ENCODE measurements at places on chromosomes 12 and 14.

DNA sequence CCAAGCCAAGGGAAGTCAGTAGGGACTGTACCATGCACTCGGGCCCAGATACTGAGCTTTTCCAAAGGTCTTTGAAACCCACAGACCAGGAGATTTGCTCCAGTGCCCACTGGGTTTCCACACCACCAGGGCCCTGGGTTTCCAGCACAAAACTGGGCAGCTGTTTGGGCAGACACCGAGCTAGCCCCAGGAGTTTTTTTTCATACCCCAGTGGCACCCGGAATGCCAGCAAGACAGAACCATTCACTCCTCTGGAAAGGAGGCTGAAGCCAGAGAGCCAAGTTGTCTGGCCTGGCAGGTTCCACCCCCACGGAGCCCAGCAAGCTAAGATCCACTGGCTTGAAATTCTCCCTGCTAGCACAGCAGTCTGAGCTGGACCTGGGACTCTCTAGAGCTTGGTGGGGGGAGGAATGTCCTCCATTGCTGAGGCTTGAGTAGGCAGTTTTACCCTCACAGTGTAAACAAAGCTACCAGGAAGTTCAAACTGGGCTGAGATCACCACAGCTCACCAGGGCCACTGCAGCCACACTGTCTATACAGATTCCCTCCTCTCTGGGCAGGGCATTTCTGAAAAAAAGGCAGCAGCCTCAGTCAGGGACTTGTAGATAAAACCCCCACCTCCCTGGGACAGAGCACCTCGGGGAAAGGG, 793.7 kb downstream of the RPS29 start:
- no peak for DNase-seq

GRCh38 chr12:58961906-58962305, 41.6 kb upstream of the LRIG3 start:
- DNase-seq = no peak

GRCh38 chr12:52147964-52148463, 43.8 kb downstream of the KRT80 start:
- no peak for DNase-seq

DNA sequence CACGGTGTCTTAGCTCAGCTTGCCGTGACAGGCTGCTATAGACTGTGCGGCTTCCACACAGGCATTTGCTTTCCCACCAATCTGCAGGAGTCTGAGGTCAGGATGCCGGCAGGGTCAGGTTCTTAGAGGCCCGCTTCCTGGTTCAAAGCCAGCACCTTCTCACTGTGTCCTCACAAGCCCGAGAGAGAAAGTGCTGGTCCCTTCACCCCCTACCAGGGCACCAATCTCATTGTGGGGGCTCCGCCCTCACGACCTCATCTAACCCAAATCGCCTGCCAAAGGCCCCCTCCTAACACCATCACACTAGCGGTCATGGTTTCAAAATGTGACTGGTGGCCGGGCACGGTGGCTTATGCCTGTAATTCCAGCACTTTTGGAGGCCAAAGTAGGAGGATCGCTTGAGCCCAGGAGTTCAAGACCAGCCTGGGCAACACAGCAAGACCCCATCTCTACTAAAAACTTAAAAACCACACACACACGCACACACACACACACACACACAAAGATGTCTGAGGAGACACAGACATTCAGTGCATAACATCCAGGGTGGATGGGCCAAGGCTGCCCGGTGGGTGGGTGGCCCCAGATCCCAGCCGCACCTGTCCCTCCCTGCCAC, 26.8 kb downstream of the MMP17 start:
- DNase-seq = no peak

GRCh38 chr14:33408291-33408690, 469.6 kb downstream of the NPAS3 start:
- no peak for DNase-seq

- DNase-seq = no peak
Observed at GRCh38 chr14:61187196-61187905, 93.8 kb downstream of the TMEM30B start.

DNA sequence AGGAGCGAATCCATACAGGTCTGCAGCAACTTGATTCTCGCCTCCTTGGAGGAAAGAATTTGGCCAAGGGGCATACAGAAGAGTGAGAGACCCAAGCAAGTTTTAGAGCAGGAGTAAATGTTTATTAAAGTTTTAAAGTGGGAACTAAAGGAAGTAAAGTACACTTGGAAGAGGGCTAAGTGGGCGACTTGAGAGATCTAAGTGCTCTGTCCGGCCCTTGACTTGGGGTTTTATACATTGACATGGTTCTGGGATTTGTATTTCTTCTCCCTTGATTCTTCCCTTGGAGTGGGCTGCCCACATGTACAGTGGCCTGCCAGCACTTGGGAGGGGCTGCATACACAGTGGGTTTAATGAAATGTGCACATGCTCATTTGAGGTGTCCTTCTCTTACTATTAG, 421.2 kb downstream of the TMEM121 start:
- no peak for DNase-seq

DNA sequence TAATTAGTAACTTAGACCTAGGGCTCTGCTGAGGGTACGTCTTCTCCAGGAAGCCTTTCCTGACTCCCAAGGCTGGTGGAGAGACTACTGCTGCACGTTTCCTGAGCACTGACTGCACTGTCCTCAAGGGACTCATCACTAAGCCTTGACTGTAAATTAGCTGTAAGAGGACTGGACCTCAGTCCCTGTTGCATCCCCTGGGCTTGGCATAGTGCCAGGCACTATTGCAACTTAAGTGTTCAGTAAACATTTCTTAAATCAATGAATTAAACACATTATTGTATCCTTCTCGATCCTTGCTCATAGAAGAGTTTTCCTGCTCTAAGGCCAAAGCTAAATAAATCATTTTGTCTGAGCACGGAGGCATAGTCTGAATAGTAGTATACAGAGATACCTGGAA, 31.9 kb upstream of the IFNG-AS1 start:
- DNase-seq = no peak

GRCh38 chr12:56836317-56836716, 73.2 kb downstream of the HSD17B6 start:
- no peak for DNase-seq

DNA sequence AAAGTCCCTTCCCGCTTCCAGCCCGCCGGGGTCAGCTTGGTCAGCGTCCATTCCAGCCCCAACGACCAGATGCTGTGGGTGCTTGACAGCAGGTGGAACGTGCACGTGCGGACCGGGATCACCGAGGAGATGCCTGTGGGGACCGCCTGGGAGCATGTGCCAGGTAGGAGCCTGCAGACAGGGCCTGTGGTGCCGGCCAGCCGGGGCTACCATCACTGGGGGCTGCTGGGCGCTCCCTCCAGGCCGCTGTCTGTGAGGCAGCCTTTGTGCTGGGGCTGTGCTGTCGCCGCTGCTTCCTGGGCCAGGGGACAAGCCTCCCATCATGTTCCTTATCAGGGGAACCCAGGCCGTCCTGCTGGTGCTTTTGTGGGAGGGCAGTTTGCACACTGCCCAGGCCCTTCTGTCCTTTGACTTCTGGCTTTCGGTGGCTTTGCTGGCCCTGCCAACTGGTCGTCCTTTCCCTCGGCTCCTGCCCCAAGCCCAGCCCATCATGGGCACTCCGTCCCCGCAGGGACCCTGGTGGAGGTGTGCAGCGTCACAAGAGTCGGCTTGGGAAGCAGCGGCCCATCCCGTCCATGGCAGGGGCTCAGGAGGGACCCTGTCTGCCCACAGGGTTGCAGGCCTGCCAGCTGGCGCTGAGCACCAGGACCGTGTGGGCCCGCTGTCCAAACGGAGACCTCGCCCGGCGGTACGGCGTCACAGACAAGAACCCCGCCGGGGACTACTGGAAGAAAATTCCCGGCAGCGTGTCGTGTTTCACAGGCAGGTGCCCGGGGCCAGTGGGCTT, 12.4 kb downstream of the ANKRD9 start:
- no peak for DNase-seq

- no peak for DNase-seq
Observed at GRCh38 chr14:92848887-92849286, 54.8 kb downstream of the GOLGA5 start.
